ENCODE measurements at places on chromosomes 5 and 9.

DNA sequence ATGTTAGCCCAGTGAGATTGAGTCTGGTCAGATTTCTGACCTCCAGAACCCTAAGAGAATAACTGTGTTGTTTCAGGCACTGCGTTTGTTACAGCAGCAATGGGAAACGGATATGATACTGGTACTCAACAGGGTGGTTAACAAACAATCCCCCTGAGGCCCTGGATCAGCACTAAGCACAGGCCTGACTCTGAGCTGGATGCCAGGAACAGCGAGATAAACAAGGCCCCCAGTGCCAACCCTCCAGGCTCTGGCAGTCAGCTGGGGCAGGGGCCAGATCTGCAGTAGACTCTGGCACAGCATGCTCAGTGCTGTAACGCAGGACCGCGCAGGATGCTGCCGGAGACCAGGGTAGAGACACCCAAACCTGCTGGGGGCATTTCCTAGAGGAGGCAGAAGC lies 22.1 kb downstream of the CPLX2 start:
- no peak for DNase-seq

GRCh38 chr5:80181618-80182211 lies 74.1 kb downstream of the SERINC5 start:
- DNase-seq = no peak

- no peak for DNase-seq
These were observed 439 bp downstream of the SSBP2 start for GRCh38 chr5:81750308-81751008.

GRCh38 chr9:97536480-97536879 lies 35.0 kb downstream of the TMOD1 start:
- no peak for DNase-seq

GRCh38 chr5:86864051-86864450 lies 246.3 kb downstream of the COX7C start:
- DNase-seq = no peak

- no peak for DNase-seq
These were observed 77.7 kb downstream of the OLFM1 start for GRCh38 chr9:135165003-135165711.

- no peak for DNase-seq
These were observed 755.2 kb upstream of the ACO1 start for GRCh38 chr9:31629292-31629691.

DNA sequence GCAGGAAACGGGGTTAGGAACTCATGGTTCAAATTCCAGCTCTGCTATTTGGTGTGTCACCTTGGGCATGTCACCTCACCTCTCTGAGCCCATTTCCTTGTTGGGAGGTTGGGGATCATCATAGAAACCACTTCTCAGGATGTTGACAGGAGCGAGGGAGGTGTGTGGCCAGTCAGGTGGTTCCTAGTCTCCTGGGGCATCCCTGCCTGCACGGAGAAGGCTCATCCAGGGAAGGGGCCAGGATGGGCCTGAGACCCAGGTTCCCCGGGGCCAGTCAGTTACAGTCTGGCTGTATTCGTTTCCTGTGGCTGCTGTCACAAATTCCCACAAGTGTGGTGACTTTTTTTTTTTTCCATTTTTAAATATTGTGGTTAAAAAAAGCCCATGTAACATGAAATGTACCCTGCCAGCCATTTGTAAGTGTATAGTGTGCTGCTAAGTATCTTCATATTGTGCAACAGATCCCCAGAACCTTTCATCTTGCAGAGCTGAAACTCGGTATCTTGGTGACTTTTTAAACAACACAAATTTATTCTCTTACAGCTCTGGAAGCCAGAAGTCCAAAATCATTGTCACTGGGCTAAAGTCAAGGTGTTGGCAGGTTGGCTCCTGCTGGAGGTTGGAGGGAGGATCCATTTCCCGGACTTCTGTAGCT lies 78.7 kb upstream of the UNC5A start:
- DNase-seq = no peak

DNA sequence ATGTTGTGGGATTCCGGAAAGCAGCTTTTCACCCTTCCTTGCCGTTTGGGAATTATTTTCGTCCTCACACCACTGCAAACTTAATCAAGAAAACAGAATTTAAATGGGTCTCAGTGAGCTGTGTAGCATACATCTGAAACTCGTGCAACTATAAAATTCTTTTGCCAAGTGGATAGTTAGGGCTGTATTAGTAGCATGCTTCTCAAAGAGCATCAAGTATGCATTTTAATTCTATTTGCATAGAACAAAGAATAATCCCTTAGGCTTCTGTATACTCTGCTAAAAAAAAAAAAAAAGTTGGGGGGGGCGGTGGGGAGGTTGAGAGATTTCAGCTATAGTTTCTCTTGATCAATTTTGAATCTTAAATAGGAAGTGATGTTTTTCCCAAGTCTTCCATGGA lies 11.8 kb upstream of the APBA1 start:
- DNase-seq = no peak

GRCh38 chr5:68680366-68680765 lies 413.4 kb upstream of the SLC30A5 start:
- no peak for DNase-seq

- DNase-seq = no peak
These were observed 68.2 kb downstream of the BARX1 start for GRCh38 chr9:93886911-93887310.

DNA sequence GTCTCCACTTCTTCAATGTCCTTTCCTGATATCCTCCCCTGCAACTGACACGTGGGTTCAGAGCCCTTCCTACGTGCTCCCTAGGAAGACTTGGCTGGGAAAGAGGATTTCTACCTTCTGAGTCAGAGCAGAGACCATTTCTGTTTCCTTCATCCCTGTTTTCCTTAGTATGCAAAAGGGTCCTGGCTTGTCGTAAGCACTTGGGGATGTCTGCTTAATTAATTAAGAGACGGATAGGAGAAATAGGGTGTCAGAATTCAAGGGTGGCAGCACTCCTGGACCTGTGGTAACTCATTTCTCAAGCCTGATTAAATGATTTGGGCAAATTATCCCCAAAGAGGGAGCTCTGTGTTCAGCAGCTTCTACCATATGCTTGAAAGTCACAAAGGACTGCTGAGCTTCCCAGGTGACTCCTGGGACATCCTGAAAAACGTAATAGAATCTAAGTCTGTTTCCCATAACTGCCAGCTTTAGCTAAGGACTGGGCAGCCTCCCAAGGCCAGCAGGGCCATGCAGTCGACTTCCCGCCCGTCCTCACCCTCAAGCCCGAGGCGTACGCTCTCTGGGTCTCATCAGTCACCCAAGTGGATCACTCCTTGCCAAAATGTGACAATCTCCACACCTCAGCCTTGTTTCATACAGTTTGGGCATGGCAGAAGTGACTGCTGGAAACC lies 20.5 kb downstream of the ABCA1 start:
- no peak for DNase-seq

- no peak for DNase-seq
These were observed 5.6 kb upstream of the SPDL1 start for GRCh38 chr5:169577951-169578350.

GRCh38 chr5:14438195-14438606 lies 143.4 kb upstream of the OTULINL start:
- DNase-seq = no peak

DNA sequence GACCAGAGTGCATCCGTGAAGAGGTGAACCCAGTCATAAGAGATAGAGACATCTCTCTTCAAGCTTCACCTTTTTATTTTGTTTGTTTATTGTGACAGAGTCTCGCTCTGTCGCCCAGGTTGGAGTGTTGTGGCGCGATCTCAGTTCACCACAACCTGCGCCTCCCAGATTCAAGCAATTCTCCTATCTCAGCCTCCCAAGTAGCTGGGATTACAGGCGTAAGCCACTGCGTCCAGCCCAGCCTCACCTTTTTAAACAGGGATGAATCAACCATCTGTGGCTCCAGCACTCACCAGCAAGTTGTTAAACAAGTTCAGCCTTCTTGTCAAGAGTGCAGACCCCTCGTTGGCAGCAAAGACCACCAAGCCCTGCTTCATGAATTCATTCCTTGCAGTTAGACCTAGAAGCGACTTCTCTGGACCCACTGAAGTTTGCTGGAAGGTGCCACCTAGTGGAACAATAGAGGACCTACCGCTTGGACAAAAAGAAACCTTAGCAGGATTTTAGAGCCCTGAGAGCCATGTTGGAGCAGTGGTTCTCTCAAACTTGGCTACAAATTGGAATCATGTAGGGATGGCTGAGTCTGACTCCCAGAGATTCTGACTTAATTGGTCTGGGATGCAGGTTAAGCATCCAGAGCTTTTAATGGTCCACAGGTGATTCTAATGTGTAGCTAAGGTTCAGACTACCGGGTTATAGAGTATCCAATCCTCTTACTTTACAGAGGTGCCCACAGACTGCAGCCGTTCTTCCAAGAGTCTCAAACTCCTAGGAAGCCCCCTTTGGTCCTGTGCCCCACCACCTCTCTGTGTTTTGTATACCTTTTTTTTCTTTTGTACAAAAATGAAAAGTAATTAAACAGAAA lies 10.5 kb upstream of the GALNT10 start:
- DNase-seq = no peak

DNA sequence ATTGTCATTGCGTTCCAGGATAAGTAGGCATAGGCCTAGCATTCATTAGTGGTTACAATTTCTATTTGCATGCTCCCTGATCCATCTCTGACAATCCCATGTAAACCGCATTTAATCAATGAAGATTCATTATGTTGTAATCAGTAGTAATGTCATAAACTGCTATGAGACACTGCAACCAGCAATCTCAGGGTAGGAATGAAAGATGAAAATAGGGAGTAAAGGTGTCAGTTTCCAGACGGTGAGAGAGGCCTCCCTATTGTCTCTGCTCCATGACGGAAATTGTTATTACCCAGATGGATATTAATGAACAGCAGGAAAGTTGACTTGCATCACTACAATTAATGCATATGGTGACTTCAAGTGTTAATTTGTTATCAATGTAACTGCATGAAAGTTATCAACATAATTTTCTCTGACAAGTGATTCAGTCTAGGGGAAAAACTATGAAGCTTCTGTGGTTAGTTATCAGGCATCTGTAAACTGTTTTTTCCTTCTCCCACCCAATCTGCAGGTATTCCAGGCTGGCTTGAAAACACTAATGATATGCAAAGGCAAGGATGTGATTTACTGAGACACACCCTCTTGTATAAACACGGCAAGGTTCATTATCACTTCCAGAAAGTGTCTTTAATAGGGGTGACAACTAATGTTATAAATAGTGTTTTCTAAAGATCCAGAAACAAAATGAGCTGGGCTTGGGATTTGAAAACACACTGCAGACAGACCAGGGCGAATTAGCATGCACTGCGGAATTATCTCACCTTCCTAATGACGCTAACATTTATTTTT lies 73.5 kb downstream of the ZNF622 start:
- DNase-seq = no peak

DNA sequence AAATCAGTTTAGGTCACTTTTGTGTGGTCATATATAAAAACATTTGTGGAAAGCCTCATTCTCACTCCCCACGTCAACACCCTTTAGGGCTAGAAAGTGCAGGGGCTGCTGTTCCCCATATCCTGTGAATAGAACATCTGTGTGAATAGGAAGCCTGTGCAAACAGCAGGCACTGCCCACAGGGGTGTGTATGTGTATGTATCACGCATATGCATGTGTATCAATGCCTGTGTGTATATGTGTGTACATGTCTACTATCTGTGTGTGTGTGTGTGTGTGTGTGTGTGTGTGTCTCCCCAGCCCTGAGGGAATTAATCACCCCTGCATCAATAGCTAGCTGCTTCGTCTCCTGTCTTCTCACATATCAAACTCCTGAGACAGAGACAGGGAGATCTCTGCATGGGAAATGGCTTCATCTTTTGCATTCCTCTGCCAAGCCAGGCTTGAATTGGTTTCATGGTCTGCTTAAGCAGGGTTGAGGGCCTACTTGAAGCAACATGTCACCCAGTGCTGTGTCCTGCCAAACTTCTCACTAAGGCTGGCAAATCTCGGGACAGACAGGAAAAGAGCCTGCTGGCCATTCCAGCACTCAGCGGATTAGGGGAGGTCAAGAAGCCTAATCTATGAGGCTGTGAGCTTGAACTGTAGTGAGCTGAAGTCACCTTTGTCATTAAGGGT lies 265.8 kb downstream of the ADAMTSL1 start:
- no peak for DNase-seq

DNA sequence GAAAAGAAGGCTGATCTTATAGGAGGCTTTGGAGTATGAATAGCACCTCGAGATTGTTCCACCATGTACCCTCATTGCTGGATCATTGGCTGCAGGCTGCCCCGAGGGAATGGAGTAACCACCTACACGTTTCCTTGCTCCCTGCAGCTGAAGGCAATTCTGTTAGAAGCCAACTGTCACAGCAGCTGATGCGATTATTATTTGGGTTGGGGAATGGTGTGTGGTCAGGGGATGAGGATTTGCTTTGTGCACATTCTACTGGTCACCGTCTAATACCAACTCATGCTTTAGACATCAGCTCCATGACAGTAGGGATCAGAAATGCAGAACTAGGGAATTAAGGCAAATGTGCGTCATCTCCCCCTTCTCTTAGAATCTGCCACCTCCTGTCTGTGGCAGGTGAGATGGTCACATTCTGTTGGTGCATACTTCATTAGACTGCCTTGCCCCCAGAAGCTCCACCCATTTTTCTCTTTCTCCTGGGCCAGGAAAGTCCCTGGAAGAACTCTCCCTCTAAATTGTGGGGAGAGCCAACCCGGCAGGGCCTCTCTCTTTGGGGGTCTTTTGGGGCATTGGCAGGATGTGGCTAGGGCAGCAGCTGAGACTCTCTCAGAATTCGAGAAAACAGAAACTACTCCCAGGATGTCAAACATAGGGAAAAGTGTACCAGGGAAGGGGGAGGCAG lies 32.8 kb downstream of the NEUROG1 start:
- no peak for DNase-seq

- no peak for DNase-seq
These were observed 45.2 kb downstream of the TLE4 start for GRCh38 chr9:79616971-79617370.

GRCh38 chr5:128673000-128673399 lies 135.0 kb upstream of the FBN2 start:
- DNase-seq = no peak

Data from renal cortex interstitium (tissue), 15 donors.